Naive B cell (primary cell): ENCODE measurements at places on chromosomes 11 and 22. TPM values are rescaled to one million over a fixed set of nuclear protein-coding genes. Genes with fewer than 3 reads are reported as not detected.

DNA sequence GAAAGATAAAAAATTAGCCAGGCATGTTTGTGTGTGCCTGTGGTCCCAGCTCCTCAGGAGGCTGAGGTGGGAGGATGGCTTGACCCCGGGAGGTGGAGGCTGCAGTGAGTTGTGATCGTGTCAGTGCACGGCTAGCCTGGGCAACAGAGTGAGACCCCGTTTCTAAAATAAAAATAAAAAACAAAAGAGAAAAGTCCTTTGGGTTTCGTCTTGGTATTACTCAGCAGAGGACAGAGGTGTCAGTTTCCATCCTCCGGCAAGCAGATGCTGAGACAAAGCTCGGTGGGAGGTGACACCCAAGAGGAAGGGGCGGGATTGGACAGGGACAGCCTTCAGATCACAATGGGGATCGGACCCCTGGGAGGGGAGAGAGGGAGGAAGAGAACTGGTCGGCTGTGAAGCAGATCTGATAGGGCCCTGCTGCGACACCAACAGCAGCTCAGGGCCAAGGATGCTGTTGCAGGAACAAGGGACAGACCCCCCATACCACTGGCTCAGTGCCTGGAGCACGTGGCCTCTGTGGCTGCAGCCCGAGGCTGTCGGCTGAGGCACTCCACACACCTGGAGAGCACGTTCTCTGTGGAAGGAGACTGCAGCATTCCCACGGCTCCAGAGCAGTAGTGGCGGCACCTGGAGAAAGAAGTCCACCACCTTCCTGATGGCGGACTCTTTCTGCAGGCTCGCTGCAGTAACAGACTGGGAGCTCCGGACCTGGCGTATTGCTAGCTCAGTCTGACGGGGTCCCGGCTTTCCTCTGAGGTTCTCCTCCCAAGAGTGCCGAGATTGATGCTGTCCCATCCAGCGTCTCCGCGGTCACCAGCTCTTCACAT, 5.2 kb upstream of the BID start:
- no peak for DNase-seq

- no peak for DNase-seq
Observed at GRCh38 chr11:12414611-12415010, 37.2 kb downstream of the PARVA start.

DNA sequence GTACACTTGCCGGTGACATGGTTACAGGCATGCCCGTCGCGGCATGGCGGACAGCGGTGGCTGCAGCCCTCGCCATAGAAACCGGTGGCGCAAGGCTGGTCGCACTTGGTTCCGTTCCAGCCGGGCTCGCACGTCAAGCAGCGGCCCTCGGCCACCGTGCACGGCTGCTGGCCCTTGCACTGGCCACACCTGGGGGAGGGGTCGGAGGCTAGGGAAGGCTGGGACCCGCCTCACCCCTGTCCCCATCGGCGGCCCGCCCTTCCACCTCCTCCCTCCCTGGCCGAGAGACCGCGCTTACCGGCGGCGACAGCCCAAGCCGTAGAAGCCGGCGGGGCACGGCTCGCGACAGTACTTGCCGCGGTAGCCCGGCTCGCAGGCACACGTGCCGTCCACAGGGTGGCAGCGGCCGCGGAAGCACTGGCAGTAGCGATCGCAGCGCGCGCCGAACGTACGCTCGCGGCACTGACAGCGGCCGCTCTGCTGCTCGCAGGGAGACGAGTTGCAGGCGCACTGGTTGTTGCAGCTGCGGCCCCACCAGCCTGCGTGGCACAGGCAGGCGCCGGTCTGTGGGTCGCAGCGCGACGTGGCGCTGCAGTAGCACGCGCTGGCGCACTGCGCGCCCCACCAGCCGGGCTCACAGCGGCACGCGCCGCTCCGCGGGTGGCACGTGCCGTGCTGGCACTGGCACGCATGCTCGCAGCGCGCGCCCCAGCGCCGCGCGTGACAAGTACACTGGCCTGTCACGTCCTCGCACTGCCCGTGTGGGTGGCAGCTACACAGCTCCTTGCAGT, 6.7 kb downstream of the SCARF2 start:
- peak; percentile 54 for DNase-seq

DNA sequence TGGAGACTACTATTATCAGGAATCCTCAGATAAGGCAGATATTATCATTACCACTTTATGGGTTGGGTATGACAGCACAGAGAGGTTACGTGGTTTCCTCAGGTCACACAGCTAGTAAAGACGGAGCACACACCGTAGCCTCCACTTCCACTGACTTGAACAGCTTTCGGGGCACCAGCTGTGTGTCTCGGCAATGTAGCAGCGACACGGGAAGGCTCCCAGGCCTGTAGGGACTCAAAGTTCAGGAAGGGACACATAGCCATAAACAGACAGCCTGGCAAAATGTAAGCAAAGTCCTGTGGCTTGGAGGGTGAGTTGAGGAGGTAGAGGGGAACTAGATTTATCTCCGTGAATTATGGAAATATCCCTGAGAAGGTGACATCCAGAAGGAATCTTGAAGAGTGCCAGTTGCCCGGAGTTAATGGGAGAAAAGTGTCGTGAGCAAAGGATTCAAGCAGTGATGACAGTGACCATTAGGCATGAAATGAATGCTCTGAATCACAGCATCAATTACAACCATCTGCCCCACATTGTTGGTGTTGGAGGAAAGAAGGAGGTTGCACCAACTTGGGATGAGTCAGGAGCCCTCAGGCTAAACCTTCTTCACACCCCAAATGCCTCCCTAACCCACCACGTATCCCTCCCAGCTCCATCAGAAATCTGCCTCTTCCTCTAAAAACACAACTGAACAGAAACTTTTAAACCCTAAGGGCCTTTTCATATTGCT, 106.7 kb upstream of the ASPHD2 start:
- DNase-seq: no peak

DNA sequence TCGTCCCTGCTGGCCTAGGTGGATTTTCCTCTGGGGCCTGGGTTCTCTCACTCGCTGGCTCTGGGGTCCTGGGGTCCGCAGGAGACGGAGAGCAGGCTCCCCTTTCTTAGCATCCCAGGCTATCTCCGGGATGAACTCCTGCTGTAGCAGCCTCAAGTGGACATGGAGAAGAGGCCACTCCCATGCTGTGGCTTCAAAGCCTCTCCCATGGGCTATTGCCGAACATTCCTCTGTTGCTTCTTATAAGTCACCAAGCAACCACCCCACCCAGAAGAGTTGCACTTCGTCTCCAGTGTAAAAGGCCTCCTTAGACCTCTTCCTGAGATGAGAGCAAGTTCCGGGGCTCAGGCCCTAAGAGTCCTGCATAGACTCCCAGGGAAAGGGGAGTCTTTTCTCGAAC, 124.0 kb upstream of the RCN1 start:
- no peak for DNase-seq

- DNase-seq: no peak
Observed at GRCh38 chr11:105183987-105184386, 44.4 kb upstream of the CARD18 start.

- DNase-seq: no peak
Observed at GRCh38 chr11:67279589-67280340, 9.3 kb upstream of the ANKRD13D start.

DNA sequence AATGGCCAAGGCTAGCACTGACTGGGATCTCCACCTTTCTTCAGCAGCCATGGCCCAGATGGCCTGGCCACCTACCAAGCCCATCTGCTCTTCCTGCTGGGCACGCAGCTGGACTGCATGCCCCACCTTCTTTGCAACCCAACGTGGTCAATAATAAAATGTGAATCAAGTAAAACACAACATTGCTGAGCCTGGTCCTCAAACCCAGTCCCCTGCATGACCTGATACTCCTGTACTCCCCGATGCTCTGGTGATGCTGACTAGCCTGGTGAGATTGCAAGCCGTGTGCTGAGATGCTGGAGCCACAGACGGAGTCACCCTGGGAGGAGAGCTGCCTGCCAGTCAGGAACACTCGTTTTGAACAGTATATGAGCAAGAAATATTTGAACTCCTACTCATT, 34.0 kb downstream of the PARVG start:
- DNase-seq: no peak

- DNase-seq: no peak
Observed at GRCh38 chr11:117940736-117941135, 11.5 kb upstream of the TMPRSS13 start.

- no peak for DNase-seq
Observed at GRCh38 chr11:17827006-17827405, 92.4 kb downstream of the KCNC1 start.

- no peak for DNase-seq
Observed at GRCh38 chr11:12007769-12008737, at the start of gene DKK3. Gene DKK3 (minus strand): TSS chr11:12008626. CDS start chr11:12008582, 44 bp downstream.

DNA sequence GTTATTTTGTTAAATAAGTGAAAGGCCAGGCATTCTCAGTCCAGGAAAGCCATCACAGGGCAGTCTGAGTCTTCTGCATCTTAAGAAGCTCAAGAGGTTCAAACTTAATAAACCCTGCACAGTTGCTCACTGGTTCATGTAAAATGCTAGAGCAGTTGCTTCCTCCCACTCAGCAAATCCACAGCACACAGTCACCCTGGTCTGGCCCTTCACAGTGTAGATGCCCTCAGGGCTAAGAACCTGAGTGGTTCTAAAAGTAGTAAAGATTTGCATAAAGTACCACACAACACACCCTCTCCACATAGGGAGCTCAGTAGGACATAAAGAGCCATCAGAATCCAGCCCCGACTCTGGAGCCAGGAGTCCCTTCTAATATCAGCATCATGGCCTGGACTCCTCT, 58.7 kb downstream of the ZNF280B start:
- DNase-seq: no peak

- DNase-seq: no peak
Observed at GRCh38 chr22:48627203-48627602, 1200.5 kb downstream of the BRD1 start.

Gene OMP
- polyA plus RNA-seq: not detected
